ENCODE measurements at places on chromosomes 16 and 17. TPM values are rescaled to one million over a fixed set of nuclear protein-coding genes. Genes with fewer than 3 reads are reported as not detected.

DNA sequence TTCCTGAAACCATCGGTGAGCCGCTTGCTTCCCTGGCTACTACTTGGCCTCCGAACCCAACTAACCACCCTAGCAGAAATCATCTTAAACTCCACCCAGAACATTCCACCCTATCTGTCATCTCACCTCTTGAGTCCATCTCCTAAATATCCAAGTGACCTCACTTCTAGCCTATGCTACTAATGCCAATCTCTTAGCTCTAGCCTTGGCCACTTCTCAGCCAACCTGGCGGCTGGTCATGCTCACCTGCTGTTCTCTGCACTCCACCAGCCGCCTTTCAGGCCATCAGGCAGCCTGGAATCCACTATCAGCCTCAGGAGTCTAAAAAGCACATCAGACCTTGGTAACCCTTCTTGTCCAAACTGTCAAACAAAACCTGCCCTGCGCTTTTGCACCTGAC lies 11.9 kb upstream of the CYTH1 start:
- no peak for DNase-seq

SPATA32 gene
- not detected for polyA plus RNA-seq

MVP gene
- 123 TPM for polyA plus RNA-seq

CACNG1 gene
- not detected for polyA plus RNA-seq

DNA sequence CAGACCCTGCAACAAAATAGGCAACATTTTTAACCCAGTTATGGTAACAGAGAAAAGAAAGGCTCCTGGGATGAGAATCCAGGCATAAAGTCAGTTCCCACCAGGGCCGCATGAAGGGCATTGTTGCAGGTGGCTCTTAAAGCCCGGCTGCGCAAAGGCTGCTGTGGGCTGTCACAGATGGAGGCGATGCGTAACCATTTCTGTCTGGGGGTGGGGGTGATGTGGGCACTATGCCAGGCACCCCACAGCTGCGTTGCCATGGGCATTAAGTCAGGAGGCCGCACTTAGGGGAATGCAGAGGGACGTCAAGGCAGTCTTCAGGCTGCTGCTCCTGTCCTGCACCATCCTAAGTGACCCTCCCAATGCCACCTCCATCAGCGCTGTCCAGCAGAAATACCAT lies 228.4 kb downstream of the CPPED1 start:
- no peak for DNase-seq

DNA sequence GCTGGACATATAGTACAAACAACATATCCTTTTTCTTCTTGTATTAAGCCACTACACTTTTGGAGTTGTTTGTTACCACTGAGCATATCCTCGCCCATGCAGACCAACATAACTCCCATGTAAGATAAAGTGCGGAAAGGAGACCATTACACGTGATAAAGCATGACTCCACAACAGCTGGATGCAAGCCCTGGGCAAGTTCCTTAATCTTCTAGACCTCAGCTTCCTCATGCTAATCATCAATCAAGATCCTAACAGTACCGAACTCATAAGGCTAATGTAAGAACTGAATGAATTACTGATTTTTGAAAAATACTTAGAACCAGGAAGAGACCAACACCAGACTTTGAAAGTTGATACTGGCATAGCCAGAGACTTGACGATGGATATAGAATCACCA lies 47.0 kb upstream of the GSG1L start:
- DNase-seq, result no peak

GRCh38 chr17:70929226-70929625 lies 759.9 kb downstream of the KCNJ2 start:
- DNase-seq, result no peak

TOM1L1 gene
- 57.7 TPM for polyA plus RNA-seq

CES5A gene
- not detected for polyA plus RNA-seq

- DNase-seq, result peak; percentile 73
Measured at GRCh38 chr16:22321340-22322001, 24.3 kb downstream of the POLR3E start.

DHX58 gene
- 22.1 TPM for polyA plus RNA-seq

- DNase-seq, result peak; percentile 91
Measured at GRCh38 chr17:1724351-1724868, at the start of gene WDR81. Gene WDR81, plus strand, starts transcription at chr17:1724704. Its CDS starts 256 bp downstream, at chr17:1724960.

CD68 gene
- 38.3 TPM for polyA plus RNA-seq

SOX8 gene
- 0.17 TPM for polyA plus RNA-seq

DNA sequence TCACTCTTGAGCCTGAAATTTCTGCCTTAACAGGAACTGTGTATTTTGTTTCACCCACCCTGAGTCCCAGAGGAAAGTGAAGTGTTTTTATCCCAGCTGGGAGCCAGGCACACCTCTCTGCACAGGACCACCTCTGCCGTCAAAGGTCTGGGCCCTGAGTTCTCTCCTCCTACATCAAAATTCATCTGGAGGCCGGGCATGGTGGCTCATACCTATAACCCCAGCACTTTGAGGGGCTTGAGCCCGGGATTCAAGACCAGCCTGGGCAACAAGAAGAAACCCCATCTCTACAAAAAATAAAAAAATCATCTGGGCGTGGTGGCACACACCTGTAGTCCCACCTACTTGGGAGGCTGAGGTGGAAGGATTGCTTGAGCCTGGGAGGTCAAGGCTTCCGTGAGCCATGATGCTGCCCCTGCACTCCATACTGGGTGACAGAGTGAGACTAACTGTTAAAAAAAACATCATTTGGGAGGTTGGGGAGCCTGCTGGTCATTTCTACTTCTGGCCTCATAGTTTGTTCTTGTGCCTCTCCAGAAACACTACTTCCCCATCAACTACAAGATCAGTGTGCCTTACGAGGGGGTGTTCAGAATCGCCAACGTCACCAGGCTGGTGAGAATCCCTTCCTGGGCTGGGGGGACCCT lies 9.8 kb downstream of the IL34 start:
- DNase-seq, result no peak

CCL17 gene
- polyA plus RNA-seq, result not detected

HES7 gene
- not detected for polyA plus RNA-seq

DNA sequence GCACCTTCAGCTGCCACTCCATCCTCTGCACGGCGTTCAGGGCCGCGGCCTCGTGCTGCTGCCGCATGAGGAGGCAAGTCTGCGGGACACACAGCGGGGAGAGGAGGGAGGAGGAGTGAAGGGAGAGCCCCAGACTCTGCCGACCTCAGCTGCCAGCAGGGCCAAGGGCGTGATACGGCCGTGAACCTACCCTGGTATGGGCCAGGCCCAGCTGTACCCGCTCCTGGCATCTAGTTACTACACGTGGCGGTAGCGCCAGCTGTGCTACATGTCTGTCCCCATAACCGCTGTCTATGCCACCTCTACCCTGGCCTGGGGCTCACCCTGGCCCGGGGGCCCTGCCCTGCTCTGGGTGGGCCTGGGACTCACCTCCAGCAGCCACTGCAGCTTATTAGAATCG lies 51.1 kb downstream of the ZNF778 start:
- no peak for DNase-seq

- DNase-seq, result no peak
Measured at GRCh38 chr16:89067677-89068443, 25.8 kb upstream of the ACSF3 start.

GRCh38 chr17:66200685-66201092 lies 8.8 kb upstream of the CEP112 start:
- DNase-seq, result no peak

GRCh38 chr16:27366687-27367460 lies 35.1 kb upstream of the IL21R start:
- peak; percentile 18 for DNase-seq

DNA sequence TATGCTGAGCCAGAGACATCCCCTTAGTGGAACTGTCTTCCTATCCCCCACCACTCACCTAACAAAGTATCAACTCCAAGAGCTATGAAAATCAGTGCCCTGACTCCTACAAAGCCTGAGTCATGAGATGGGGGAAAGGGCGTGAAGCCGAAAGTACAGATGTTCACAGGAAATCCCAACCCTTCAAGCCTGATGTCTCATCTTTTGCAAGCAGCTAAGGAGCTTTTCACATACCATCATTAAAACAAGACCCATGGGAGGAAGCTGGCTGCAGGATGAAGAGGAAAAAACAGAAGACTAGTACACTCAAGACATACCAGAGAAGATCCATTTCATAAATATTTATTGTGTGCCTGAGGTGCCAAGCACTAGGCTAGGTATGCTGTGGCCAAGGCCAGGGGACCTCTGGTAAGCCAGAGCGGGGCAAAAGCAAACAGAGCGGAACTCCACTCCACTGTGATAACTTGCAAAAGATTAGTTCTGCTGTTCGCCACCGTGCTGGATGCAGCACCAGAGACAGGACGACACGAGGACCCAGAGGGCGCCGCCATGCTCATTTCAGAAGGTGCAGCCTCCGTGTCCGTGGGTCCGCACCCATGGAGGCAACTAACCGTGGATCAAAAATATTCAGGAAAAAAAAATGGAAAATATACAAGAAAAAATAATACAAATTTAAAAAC lies 4.5 kb upstream of the MNT start:
- DNase-seq, result peak; percentile 48

ZNF469 gene
- polyA plus RNA-seq, result 0.09 TPM

LPO gene
- not detected for polyA plus RNA-seq

NLGN2 gene
- polyA plus RNA-seq, result 7.3 TPM

DNA sequence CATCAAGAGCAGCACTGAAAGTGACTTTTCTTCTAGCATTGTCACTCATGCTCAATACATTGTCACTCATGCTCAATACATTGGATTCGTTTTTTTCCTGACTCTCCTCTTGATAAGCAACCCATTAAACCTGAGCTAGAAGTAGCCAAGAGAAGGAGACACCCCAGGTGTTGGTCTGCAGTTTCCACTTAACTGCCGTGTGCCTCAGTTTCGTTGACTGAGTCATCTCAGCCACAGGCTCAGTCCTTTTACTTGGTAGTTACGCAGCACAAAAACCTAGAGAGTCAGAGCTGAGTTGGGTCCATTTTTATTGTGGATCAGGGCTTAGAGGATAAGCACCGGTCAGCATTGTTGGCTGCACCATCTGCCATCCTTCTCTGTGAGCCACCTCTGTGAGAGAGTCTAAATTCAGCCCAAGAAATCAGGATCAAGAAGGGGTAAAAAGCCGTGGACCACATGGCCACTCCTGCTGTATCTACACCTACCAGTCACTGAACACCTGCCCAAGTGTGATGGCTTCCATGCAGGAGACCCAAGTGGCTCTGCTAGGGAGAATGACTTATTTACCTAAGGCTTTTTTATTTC lies 11.3 kb downstream of the GINS2 start:
- no peak for DNase-seq
